ENCODE measurements at places on chromosomes 16 and 17. TPM values are rescaled to one million over a fixed set of nuclear protein-coding genes. Genes with fewer than 3 reads are reported as not detected.
A peak's percentile ranks its signal among the peaks of the same experiment; 100 is the strongest.

UNC119 gene
- total RNA-seq, result 13.6 TPM

TMEM100 gene
- 18.3 TPM for total RNA-seq

DNA sequence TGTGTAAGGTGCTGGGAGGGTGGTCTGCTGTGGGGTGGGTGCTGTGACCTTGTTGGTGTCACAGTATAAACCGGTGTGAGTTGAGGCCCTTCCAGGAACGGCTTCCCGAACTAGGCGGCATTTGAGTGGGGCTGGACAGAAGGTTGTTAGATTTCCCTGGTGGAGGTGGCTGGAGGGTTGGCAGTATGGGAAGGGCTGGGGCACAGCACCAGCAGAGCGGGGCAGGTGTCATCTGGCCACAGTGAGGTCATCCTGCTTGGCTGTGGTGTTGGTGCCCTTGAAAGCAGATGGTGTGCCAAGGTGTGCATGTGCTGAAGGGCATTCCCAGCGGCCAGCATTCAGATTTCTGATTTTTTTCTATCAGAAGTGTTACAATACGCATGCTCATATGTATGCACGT, 28.1 kb downstream of the BANP start:
- DNase-seq, result no peak

RAB11FIP4 gene
- total RNA-seq, result 3.1 TPM

DNA sequence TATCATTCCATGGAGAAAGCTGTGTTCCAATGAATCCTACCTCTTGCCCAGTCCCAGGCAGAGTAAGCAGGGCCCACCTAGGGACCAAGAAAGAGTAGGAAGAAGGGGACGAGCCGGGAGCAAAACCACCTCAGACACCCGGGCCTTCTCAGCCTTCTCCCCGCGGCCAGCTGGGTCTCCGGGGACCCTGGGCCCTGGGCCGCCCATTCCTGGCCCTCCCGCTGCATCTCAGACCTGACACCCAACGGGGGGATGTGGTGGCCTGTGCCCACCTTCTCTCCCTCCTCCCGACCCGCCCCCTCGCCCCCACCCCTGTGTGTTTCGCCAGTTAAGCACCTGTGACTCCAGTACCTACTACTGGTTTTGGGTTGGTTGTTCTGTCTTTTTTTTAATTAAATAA, 11.4 kb upstream of the CACNG1 start:
- no peak for DNase-seq

CSF3 gene
- not detected for total RNA-seq

- DNase-seq, result no peak
Observed at GRCh38 chr17:27420211-27420950, 35.9 kb upstream of the KSR1 start.

TMEM106A gene
- 7.6 TPM for total RNA-seq

GRCh38 chr16:18062713-18063112, 273.8 kb downstream of the NPIPA8 start:
- DNase-seq, result no peak

- DNase-seq, result no peak
Observed at GRCh38 chr17:81556863-81557262, 4.7 kb upstream of the FAAP100 start.

CMTM1 gene
- total RNA-seq, result 3.0 TPM

DNA sequence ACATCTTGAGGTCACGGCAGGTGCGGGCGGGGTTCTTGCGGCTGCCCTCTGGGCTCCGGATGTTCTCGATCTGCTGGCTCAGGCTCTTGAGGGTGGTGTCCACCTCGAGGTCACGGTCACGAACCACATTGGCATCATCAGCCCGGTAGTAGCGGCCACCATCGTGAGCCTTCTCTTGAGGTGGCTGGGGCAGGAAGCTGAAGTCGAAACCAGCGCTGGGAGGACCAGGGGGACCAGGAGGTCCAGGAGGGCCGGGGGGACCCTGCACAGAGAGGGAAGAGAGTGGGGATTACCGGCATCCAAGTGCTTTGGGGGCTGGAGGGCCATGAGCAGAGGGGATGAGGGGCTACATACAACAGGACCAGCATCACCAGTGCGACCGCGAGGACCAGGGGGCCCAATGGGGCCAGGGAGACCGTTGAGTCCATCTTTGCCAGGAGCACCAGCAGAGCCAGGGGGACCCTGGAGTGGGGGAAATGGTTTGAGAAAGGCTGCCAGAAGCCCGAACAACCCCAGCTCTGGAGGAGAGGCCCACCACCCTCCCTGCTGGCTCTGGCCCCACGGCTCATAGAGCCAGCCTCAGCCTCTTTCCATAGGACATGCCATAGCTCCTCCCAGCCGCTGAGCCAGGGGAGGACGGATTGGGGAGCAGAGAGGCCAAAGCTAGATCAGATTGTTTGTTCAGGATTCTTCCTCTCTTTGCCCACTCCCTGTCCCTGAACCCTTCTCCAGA, 14.6 kb downstream of the COL1A1 start:
- no peak for DNase-seq

DNA sequence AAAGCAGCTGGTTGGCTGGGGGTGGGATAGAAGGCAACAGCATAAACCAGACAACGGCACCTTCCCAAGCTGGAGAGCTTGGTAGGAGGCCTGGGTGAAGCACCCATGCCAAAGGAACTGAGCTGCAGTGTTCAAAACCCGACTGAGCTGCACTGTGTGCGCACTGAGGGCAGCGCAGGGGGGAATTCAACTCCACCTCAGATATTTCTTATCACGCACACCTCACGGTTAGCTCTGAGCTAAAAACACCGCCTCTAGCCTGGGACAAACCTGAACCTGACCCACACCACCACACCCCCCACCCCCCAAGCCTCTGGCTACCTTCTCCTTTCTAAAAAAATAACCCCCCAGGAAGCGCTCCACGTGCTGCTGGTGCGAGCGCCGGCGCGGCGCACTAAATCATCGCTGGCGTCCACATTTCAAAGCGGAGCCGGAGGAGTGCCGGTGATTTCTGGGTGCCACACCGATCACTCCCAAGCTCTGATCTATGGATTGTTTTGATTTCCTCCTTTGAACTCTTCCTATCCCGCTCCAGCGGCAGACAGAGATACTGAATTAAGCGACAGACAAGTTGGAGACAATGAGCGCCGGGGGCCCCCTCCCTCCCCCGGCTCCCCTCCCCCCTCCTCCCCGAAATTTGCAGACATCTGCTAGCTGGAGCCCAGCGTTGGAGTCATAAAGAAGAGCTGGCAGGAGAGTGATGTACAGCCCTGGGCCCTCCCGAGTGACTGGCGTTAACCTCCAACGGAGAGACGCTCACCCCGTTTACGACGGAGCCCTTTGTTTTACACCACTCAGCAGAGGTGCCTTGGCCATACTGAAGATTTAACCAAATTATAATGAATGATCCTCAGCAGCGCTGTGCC, 85.0 kb downstream of the NOG start:
- DNase-seq, result no peak

DNA sequence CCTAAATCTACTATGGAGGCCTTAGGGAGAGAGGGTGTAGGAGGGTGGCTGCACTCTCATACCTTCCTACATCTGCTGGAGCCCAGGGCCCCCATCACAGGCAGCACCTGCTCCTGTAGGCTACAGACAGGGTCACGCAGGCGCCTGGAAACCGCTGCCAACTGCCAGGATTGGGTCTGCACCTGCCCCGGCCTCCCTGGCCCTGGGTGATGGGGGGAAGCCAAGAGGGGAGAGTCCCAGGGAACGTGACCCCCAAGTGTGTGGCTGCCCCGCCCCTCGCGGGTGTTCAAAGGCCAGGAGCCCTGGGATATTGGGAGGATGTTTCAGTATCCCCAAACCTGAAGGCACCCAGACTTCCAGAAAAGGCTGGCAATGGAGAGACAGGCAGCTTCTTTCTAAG, 5.6 kb upstream of the TEX19 start:
- no peak for DNase-seq

KRT27 gene
- not detected for total RNA-seq

DNA sequence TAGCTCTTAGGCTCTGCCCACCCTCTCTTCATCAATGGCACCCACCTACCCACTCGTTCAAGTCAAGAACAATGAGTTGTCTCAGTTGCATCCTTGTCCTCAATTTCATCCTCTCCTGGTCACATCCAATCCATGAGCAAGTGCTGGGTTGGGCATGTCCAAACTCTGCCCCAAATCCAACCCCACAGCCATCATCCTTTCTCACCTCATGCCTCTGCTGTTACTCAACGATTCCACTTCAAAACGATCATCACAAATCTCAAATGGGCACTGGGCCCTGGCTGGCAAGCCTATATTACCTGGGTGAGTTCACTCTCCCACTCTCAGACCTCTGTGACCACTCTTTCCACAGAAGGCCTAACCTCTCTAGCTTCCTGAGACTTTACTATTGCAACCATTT, 12.0 kb upstream of the TEX2 start:
- DNase-seq, result no peak

DNA sequence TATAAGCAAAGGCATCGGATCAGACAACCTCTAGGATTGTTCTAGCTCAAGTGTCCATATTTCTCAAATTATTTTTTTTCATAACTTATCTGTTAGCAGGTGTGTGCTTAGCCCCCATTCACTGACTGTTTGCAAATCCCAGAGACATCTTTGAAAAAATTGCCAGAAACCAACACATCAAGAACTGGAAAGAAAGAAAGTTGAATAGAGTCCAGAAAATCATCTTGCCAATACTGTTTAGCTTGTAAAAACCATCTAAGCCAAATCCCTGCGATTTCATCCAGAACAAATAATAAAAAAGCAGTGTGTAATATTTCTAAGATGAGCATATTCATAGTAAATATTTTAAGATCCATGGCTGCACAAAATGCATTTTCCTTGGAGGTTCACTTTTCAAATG, 64.5 kb downstream of the WSCD1 start:
- DNase-seq, result no peak

DNA sequence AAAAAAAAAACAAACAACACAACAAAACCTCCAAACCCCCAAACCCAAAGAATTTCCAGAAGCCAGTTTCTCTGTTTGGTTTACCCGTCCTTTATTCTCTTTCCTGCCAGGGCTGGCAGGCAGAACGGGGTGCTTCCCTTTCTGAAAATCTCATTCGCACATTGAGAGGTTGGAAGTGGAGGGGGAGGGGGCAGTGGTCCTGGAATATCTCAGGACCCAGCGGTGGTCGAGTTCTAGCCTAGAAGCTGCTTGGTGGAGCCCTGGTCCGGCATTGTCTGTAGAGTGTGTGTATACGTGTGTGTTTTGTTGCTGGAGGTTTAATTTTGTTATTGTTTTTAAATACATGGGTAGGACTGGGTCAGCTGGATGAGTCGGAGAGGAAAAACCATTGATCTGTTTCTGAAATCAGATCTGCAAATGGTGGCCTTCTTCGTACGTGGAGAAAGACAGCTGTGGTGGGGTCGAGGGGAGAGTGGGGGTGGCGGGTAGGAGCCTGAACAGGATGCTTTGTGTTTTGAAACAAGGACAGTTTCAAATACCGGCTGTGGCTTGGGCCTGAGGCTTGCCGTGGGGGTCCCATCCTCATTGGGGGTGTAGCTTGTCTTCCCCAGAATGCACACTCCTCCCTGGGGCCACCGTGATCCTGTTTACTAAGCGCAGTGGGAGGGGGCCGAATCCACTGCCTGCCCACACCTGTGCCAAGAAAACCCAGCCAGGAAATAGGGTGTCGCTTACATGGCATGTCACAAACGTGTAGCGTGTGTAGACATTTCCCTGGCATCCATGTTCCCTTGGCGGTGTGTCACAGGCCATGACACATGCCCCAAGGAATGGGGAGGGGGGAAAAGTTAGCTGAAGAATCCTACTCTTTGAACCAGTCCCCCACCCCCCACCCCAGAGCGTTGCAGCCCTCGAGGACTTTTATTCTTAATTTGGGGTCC, 1.6 kb downstream of the CMIP start:
- no peak for DNase-seq

GRCh38 chr16:68265078-68265920, 973 bp downstream of the SLC7A6 start:
- peak; percentile 63 for DNase-seq

CCDC40 gene
- total RNA-seq, result 5.9 TPM

CALB2 gene
- 25.9 TPM for total RNA-seq

DNA sequence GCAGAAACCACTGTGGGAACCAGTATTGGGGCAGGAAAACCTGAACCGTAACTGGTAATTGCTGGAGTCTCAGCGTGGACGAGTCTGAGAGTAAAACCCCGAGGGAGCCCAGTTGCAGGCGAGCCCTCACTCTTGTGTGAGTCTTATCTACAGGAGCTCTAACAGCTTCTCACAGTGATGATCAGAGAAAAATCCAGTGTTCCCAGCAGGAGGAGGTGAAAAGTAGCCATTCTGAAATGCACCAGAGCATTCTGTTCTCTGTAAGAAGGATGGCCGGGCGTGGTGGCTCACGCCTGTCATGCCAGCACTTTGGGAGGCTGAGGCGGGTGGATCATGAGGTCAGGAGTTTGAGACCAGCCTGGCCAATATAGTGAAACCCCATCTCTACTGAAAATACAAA, 161.2 kb downstream of the COPRS start:
- no peak for DNase-seq

DNA sequence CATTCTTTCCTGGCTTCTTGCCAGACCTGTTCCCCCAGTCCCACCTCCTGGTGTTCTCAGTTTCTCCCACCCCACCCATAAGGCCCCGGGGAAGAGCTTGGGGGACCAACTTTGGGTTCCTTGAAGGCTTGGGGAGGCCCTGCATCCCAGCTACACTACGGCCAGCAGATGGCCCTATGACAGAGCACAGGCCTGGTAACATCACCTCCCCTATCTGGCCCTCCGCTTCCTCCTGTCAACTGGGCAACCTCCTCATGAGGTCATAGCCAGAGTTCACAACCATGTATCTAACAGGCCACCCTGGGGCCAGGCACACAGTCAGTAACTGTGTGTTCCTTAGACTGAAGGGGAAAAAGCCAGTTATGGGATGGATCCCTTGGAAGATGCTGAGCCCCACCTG, 31.4 kb downstream of the MYO15A start:
- DNase-seq, result no peak

ATP2C2 gene
- total RNA-seq, result not detected

GRCh38 chr16:55146966-55147365, 177.0 kb upstream of the IRX6 start:
- no peak for DNase-seq

Measured in left cardiac atrium (tissue), 4 donors.